Urothelium cell line (cell line): ENCODE measurements at places on chromosomes 6 and 20.

DNA sequence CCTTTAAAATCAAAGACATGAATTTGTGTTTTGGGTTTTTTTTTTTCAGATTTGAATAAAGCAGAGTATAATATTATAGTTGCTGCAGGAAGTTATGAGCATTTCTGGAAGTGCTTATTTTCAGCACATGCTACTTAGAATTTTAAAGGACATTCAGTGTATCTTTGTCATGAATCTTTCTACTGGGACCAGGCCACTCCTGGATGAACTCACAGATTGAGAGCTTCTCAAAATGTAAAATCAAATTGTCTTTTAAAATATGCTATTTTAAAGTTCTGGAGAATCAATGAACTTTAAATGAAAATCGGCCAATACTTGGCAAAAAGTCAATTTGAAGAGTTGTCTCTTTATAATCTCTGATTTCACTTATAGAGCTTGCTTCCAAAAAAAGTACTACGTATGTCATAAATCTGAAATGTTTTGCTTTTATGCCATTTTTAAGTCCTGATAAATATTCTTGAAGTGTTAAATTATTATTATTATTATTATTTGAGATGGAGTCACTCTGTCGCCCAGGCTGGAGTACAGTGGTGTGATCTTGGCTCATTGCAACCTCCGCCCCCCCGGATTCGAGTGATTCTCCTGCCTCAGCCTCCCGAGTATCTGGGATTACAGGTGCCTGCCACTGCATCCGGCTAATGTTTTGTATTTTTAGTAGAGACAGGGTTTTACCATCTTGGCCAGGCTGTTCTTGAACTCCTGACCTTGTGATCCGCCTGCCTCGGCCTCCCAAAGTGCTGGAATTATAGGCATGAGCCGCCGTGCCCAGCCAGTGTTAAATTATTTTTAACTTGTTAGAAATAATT is 175.7 kb upstream of the AKAP12 start:
- DNase-seq = no peak

GRCh38 chr6:157806856-157807215 is 16.2 kb upstream of the SNX9 start:
- no peak for DNase-seq

DNA sequence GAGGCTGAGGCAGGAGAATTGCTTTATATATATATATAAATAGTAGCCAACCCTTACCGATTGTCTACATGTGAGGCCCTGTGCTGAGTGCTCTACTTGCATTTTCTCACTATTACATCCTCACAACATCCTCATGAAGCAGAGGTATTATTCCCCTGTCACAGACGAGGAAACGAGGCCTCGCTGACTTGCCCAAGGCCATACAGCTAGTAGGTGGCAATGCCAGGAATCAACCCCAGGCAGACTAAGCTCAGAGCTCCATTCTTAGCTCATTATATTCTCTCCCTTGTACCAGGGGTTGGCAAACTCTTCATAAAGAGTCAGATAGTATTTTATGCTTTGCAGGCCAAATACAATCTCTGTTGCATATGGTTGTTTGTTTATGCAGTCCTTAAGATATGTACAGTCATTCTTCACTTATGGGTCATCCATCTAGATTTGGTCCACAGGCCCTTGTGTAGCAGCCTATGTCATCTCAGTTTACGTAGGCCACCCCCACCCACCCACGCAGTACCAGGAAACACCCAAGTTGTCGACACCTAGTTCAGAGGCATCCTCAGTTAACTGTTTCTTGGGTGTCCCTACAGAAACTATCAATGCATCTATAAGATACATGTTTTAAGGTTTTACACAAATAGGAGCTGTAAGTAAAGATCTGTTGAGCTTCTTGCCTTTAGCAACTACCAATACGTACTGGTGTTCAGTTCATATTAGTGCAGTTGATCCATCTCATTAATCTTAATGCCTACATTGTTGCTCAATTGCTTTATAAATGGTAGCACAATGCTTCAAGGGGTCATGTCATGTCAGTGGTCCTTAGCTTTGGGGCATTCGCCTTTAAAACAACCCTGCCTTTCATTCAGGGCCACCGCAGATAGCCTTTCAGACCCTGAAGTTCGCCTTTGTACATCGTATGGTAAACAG is 3.0 kb downstream of the CASS4 start:
- no peak for DNase-seq

DNA sequence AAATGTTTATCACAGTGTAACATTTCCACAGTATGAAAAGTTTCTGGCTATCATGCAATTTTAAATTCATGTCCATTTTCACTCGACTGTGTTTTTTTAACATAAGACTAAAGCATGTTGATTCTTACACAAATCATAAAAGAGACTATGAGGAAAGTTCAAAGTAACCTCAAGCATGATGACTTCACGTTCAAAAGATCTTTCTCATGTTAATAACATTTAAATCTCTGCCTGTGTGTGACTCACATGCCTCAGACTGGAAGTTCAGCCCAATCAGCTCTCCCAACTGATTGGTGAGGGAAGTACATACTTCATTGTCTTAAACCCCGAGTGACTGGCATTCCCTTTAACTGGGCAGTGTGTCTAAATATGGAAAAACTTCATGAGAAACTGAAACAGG is 37.4 kb downstream of the ATXN1 start:
- peak; percentile 50 for DNase-seq

- no peak for DNase-seq
These were observed 16.7 kb downstream of the COL11A2 start for GRCh38 chr6:33175436-33176069.

DNA sequence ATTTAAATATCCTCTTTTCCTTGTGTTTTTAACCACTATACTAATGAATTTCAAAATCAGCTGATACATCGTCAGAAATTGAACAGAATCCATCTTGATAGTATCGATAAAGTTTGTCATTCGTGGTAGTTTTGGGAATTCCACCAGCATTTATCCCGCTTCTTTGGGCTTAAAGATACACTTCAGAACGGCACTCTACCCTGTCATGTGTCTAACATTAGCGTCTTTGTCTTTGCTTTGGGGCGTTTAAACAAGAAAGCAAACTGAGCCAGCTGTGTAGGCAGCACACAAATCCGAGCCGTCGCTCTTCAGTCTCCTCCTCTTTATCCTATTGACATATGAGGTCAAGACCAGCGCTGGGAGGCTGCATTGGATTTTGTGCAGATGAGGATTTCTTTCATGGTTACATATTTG is 27.5 kb upstream of the NHSL1 start:
- no peak for DNase-seq

DNA sequence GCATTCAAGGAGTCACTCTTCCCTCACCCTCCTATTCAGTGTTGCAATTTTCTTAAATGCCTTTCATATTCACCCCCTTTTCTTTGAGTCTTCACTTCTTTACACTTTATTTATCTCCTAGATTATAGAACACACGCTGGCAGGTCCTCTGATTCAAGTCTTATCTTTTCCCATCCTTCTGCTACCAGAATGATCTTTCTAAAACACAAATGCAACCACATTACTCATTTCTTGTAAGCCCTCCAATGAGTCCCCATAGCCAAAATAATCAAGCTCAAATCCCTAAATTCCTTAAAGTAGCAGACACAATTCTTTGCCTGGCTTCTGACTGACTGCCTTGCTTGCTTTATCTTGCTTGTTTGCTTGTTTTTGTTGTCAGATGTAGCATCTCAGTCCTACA is 920.0 kb downstream of the TFAP2A start:
- DNase-seq = no peak

GRCh38 chr6:168533414-168533813 is 92.4 kb downstream of the SMOC2 start:
- DNase-seq = no peak

GRCh38 chr20:20405623-20406022 is 37.7 kb downstream of the INSM1 start:
- no peak for DNase-seq

GRCh38 chr6:24228123-24228522 is 102.1 kb downstream of the NRSN1 start:
- no peak for DNase-seq

DNA sequence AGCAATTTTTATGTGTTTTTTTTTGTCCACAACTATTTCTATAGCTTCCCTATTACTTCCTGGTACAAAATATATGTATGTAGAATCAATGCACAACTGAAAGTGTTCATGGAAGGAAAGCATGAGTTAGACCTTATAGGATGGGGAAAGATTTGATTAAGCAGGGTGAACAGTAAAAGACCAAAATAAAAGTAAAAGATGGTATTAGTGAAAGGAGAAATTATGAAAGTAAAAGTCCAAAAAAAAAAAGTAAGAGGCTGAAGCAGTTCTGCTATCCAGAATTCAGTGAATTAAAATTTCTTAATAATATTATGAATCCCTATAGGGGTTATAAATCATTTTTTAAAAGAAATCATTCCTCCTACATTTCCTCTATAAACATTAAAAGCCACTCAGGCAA is 114.3 kb downstream of the EPHA7 start:
- no peak for DNase-seq

DNA sequence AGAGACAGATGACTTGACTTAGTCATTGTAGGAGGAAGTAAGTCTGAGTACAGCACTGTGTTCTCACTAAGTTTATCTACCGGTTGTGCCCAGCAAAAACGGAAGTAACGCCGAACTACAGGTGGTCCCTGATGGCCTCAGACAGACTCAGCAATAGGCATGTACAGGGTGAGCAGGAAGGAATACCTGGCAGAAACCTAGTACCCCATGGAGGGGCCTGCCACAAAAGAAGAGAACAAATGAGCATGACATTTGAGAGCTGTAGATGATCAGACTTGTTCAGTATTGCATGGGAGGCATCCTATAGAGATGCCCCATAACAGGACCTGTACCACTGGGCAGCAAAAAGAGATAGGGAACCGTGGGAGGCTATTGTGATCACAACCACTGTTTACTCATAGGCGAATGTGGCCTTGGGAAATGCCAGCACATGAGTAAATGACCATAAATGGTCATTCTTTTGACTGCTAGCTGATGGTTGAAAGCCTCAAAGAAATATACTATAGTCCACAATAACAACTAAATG is 106.4 kb upstream of the TAB2 start:
- no peak for DNase-seq

DNA sequence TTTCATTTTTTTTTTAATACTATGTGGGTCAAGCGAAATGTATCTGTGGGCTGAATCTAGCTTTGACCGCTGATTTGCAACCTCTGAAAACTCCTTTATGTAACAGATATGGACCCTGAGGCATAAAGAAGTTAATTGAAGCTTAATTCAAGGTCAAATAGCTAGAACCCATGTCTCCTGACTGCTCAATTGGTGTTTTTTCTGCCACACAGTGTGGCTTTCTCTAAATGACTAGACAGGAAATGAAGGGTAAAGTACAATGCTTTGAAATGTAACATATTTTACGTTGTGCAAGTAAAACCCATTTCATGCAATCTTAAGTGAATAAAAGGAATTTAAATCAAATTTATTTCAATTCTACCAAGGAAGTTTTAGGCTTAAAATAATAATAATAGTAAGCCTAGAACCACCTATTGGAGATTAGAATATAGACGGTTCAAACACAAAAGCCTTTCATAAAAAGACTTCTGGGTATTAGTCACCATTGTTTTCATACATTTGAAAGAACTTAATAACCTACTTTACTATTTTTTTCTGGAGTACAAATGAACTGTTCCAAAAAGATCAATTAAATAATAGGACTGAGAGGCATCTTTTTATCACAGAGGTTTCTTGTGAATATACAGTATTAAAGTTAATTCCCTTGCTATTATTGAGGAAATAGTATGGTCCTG is 279.8 kb downstream of the EPHA7 start:
- no peak for DNase-seq

- DNase-seq = no peak
These were observed 43.4 kb downstream of the TAF8 start for GRCh38 chr6:42093582-42094329.

GRCh38 chr6:104322841-104323240 is 536.9 kb downstream of the HACE1 start:
- DNase-seq = no peak

DNA sequence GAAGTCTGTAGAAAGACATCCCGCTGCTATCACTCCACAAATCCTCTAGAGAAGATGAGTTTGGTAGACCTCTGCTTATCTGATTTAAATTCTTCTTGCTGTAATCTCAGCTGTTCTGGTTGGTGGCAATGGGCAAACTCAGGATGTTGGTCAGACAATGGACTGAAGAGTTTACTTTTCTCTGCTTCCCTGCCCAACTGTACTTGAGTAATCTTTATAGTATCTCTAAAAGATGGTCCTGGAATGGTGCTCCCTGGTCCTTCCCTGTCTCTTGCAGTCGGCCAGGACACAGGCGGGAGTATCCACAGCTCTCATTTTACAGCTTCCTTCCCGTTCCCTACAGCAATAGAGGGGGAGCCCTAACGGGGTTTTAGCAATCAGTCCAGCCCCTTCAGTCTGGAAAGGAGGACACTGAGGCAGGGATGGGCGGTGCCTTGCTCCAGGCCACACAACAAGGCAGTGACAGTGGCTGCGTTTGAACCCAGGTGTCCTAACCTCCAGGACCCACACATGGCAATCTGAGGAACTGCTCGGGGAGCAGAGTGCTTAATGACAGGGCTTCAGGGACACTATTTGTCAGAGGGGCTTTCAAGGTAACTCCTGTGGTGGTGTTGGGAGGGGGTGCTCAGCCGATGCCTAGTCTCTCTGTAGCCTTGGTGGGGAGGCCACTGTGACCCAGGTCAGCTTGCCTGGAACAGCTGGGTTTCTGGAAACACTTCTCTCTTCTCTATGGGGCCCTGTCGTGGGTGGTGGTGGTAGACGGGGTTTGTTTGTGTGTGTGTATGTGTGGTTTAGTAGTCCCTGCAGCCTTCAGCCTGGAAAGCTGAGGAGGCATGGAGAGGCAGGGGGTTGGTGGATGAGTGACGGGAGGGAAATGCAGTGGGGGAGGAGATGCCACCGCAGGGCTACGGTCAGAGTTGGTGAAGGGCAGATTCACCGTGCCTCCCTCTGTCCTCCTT is 9.5 kb upstream of the VEGFA start:
- no peak for DNase-seq

GRCh38 chr6:105875974-105876640 is 210.0 kb upstream of the PRDM1 start:
- no peak for DNase-seq

DNA sequence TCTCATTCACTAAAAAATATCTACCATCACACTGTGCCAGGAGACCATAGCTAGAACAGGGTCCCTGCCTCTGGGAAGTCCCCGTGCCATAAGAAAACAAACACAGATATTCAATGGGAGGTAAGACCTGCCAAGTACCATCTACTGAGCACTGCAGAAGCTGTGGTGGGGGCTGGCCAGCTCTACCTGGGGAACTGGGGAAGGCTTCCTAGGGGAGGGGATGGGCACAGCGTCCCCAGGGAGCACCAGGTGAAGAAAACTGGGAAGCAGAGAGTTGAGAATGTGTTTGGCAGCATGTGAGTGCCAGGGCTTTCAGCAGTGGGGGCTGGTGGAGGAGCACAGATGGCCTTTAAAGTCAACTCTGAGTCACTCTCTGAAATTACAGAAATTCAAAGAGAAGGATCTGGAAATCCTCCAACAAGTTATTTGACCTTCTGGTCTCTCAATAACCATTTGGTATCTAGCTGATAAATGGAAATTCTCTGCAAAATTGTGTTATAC is 85.2 kb downstream of the SHLD1 start:
- DNase-seq = peak; percentile 72

DNA sequence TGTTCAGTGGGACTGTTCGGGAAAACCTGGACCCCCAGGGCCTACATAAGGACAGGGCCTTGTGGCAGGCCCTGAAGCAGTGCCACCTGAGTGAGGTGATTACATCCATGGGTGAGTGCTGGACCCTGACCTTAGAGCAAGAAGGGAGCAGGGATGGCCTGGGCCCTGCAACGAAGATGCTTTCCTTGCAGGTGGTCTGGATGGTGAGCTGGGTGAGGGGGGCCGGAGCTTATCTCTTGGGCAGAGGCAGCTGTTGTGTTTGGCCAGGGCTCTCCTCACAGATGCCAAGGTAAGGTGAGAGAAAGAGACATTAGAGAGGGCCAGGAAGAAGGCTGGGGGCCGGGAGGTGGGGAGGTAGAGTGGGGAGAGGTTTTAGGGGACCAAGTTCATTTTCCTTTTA is 6.4 kb downstream of the DLK2 start:
- no peak for DNase-seq
